ENCODE measurements at places on chromosomes 3 and 15. TPM values are rescaled to one million over a fixed set of nuclear protein-coding genes. Genes with fewer than 3 reads are reported as not detected.
A peak's percentile ranks its signal among the peaks of the same experiment; 100 is the strongest.

GRCh38 chr15:87781959-87782625 is 474.4 kb downstream of the NTRK3 start:
- no peak overlapping the region for H3K27ac ChIP-seq
- no peaks in the 10 kb centered on the region for H3K27me3 ChIP-seq
- no peaks in the 10 kb centered on the region for H3K36me3 ChIP-seq
- DNase-seq: no peak
- no peaks in the 10 kb centered on the region for H3K4me1 ChIP-seq

- H3K27me3 ChIP-seq: no peaks in the 10 kb centered on the region
- no peak for DNase-seq
- H3K27ac ChIP-seq: peak overlapping the region; percentile 78
- H3K4me3 ChIP-seq: peak overlapping the region; percentile 75
Measured at GRCh38 chr3:187750513-187751123, 5.3 kb upstream of the BCL6 start.

DNA sequence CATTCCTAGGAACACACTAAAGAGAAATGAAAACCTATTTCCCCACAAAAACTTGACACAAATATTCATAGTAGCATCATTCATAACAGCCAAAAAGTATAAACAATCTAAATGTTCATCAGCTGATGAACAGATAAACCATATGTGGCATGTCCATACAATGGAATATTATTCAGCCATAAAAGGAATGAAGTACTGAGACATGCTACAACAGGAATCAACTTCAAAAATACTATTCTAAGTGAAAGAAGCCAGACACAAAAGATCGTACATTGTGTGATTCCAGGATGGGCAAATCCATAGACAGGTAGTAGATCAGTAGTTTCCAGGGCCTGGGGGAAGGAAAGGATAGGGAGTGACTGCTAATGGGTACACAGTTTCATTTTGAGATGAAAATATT is 118.0 kb downstream of the GSK3B start:
- no peak for DNase-seq
- no peaks in the 10 kb centered on the region for H3K27me3 ChIP-seq
- H3K36me3 ChIP-seq: peaks cover 36% of the 10 kb centered on the region
- H3K4me1 ChIP-seq: peaks cover 5% of the 10 kb centered on the region

GRCh38 chr3:161263057-161263456 is 41.9 kb downstream of the NMD3 start:
- DNase-seq: no peak
- H3K27ac ChIP-seq: no peak overlapping the region
- H3K36me3 ChIP-seq: peaks cover 47% of the 10 kb centered on the region
- H3K27me3 ChIP-seq: no peaks in the 10 kb centered on the region
- no peak overlapping the region for H3K4me3 ChIP-seq

Gene TMIE
- total RNA-seq: 0.39 TPM

DNA sequence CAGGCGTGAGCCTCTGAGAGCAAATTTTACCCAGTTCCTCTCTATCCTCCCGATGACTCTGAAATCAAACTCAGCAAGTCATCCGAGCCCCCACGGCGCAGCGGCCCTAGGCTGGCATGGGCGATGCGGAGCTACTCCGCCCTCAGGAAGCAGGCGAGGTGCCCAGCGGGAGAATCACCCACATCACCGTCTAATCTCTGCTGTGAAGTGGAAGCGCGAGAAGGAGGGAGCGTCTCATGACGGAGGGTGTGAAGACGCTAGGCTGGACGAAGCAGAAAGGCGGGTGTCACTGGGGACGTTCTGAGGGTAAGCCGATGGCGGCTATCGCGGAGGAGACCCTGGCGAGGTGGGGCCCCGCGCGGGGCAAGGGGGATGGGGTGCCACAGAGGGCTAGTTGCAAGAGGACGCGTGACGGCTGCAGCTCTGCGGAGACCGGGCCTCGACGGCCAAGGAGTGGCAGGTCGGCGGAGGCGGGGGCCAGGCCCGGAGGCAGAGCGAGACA is 9.1 kb upstream of the GNAI2 start:
- peaks cover 40% of the 10 kb centered on the region for H3K4me1 ChIP-seq
- H3K27ac ChIP-seq: peak overlapping the region; percentile 88
- H3K4me3 ChIP-seq: peak overlapping the region; percentile 94
- no peaks in the 10 kb centered on the region for H3K36me3 ChIP-seq
- DNase-seq: peak; percentile 54
- peaks cover 5% of the 10 kb centered on the region for H3K27me3 ChIP-seq

Gene TRIM42
- total RNA-seq: not detected

DNA sequence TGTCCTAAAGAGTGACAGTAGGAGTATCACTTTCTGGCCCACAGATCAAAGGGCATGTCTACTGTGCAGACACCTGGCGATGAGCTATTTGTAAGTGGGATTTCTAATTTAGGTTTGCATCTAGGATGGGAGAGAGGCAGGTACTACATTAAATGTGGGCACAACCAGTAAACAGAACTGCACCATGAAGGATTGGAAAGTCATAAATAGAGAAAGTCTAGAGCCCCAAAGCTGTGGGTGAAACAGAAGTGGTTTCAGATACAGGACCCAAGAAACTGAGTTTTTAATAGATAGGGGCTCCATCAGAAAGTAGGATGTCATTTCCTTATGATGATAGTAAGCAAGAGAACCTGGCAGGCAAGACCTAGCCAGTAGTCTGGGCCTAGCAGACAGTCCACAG is 35.2 kb upstream of the SPPL2A start:
- no peaks in the 10 kb centered on the region for H3K27me3 ChIP-seq
- no peak overlapping the region for H3K4me3 ChIP-seq
- no peak for DNase-seq
- no peak overlapping the region for H3K27ac ChIP-seq
- no peaks in the 10 kb centered on the region for H3K36me3 ChIP-seq
- H3K4me1 ChIP-seq: no peaks in the 10 kb centered on the region

GRCh38 chr3:36197151-36197550 is 183.2 kb upstream of the STAC start:
- no peaks in the 10 kb centered on the region for H3K27me3 ChIP-seq
- DNase-seq: no peak
- no peak overlapping the region for H3K27ac ChIP-seq
- H3K36me3 ChIP-seq: no peaks in the 10 kb centered on the region
- H3K4me3 ChIP-seq: no peak overlapping the region

Gene LMAN1L
- total RNA-seq: 2.2 TPM

DNA sequence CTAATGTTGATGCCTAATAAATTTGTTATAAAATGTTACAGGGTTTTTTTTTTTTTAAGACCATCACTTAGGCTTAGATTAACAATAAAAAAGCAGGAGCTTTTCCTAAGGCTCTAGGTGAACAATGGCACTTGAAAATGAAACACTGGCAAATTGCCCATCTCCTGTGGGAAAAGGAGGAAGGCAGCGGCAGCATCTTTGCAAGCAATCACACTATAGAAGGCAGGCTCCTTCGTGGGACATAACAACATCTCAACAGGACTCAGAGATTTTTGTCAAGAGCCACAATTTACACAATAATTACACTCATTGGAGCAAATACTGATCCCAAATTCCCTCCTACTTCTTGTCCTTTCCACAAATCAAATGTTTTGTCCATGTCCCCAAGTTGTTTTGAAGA is 646.7 kb downstream of the ROBO2 start:
- H3K4me3 ChIP-seq: no peak overlapping the region
- no peak for DNase-seq
- no peaks in the 10 kb centered on the region for H3K27me3 ChIP-seq
- H3K4me1 ChIP-seq: no peaks in the 10 kb centered on the region
- H3K36me3 ChIP-seq: no peaks in the 10 kb centered on the region

DNA sequence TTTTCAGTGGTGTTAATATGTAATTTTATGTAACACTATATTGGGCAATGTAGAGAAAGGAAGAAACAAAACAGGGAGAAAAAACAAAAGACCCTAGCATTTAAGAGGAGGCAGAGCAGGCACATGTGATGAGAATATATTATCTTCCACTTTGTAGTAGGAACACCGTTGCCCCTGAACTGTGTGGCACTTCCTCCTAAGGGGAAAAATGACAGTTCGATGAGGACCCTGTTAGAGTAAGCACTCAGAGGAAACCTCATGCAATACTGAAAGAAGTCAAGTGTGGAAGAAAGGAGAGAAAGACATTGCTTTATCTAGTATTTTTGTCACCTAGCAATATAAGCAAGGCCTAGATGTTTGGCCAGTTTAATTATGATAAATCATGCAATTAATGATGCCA is 32.2 kb downstream of the ARPP21 start:
- H3K27ac ChIP-seq: no peak overlapping the region
- DNase-seq: no peak
- H3K36me3 ChIP-seq: no peaks in the 10 kb centered on the region
- peaks cover 3% of the 10 kb centered on the region for H3K4me1 ChIP-seq
- no peaks in the 10 kb centered on the region for H3K27me3 ChIP-seq

DNA sequence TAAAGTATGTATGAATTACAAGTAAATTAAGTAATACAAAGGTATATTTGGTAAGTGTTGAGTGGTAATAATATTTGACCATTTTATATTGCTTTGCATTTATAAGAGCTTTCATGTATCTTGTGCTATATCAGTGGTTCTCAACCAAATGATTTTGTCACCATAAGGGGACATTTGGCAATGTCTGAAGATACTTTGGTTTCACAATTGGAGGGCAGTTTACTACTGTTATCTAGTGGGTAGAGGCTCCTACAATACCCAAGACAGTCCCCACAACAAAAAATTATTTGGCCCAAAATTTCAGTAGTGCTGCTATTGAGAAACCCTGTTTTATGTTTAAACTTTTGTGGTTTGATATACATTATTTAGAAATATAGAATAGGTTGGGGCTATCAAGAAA is 14.6 kb downstream of the TRPC1 start:
- H3K27me3 ChIP-seq: no peaks in the 10 kb centered on the region
- no peak for DNase-seq
- H3K4me1 ChIP-seq: no peaks in the 10 kb centered on the region
- H3K27ac ChIP-seq: no peak overlapping the region
- no peaks in the 10 kb centered on the region for H3K36me3 ChIP-seq

Gene SI
- total RNA-seq: not detected

Gene GABRR3
- total RNA-seq: not detected

- no peaks in the 10 kb centered on the region for H3K27me3 ChIP-seq
- H3K4me3 ChIP-seq: no peak overlapping the region
- peaks cover 12% of the 10 kb centered on the region for H3K36me3 ChIP-seq
Measured at GRCh38 chr3:184158404-184158803, 3.2 kb downstream of the DVL3 start.

- DNase-seq: no peak
- peaks cover 3% of the 10 kb centered on the region for H3K27me3 ChIP-seq
- H3K4me1 ChIP-seq: no peaks in the 10 kb centered on the region
Measured at GRCh38 chr15:72162569-72162968, 35.0 kb downstream of the GRAMD2A start.

DNA sequence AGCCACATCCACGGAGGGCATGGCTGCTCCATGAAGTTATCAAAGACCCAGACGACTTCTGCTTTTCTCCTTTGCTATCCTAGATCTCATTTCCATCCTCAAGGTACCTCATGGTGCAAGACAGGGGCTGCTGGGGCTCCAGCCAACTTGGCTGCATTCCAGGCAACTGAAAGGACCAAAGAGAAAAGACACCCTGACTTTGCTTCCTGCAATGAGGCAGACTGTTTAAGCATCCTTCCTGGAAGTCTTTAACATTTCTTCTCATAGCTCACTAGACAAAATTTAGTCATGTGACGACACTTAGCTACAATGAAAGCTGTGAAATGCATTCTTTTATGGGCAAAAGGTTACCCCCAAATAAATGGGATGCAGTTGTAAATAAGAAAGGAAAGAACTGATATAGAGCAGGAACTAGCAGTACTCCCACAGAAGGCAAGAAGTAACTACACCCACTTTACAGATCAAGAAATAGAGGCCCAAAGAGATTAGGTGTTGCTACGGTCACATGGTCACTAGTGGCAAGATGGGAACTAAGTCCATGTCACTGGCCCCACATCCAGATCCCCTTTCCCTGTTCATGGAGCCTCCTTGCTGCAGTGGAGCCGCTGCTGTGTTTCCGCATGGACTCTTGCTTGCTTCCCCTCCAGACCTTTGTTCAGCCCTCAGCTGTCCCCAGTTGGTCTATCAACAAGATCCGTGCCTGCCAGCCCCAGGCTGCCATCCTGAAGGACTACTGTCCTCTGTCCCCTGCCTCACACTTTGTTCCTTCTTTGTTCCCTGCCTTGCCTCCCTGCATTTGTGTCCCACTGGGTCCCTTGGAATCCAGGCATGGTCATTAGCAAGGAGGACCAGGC is 107.0 kb downstream of the XXYLT1 start:
- H3K27me3 ChIP-seq: no peaks in the 10 kb centered on the region
- no peak overlapping the region for H3K27ac ChIP-seq
- no peaks in the 10 kb centered on the region for H3K36me3 ChIP-seq
- peaks cover 45% of the 10 kb centered on the region for H3K4me1 ChIP-seq
- no peak for DNase-seq

DNA sequence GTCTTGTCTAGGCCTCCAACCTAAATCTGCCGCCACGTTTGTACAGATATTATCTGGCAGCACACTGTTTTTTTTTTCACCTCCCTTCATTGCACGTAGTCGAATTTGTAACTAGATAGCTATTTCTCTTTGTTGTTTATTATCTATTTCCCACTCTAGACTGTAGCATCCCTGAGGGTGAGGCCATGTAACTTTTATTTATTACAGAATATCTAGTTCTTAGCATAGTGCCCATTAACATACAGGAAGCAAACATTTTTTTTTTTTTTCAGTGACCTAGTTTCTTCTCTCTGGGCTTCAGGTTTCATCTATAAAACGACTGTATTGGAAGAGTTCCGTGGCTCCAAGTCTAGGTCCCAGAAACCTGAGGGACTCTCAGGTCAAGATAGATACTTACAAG is 354.3 kb downstream of the FGF12 start:
- no peak overlapping the region for H3K27ac ChIP-seq
- H3K4me3 ChIP-seq: no peak overlapping the region
- no peaks in the 10 kb centered on the region for H3K4me1 ChIP-seq
- H3K27me3 ChIP-seq: no peaks in the 10 kb centered on the region

Gene SEMA6D
- total RNA-seq: not detected

GRCh38 chr3:99013077-99013476 is 111.6 kb upstream of the DCBLD2 start:
- peaks cover 14% of the 10 kb centered on the region for H3K4me1 ChIP-seq
- H3K4me3 ChIP-seq: no peak overlapping the region
- H3K27me3 ChIP-seq: no peaks in the 10 kb centered on the region
- no peaks in the 10 kb centered on the region for H3K36me3 ChIP-seq
- H3K27ac ChIP-seq: no peak overlapping the region
- DNase-seq: no peak

Gene GPR15
- 3.7 TPM for total RNA-seq

DNA sequence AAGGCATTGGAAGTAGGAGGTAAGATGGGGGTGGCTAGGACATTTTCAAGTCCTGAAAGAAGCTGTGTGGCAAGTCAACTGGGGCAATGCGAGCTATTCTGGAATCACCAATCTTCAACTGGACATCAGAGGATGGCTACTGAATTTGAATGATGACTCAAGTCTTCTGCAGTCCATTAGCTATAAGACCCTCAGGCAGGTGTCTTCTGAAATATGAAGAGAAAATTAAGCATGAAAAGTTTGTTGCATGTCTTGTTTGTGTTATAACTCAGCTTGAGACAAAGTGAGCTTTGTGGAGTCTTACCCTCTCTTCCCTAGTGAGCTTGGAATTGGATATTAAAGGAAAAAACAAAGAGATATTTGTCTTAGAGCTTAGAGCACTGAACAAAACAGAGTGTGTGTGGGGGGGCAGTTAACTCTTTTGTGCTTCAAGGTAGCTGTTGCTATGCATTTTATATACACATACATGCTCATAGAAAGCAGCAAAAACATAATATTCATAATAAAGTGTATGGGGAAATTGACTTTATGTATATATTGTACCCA is 979.1 kb downstream of the MCTP2 start:
- no peak for DNase-seq
- H3K27me3 ChIP-seq: no peaks in the 10 kb centered on the region
- no peak overlapping the region for H3K4me3 ChIP-seq
- no peak overlapping the region for H3K27ac ChIP-seq

- H3K27me3 ChIP-seq: no peaks in the 10 kb centered on the region
- H3K4me1 ChIP-seq: no peaks in the 10 kb centered on the region
- no peaks in the 10 kb centered on the region for H3K36me3 ChIP-seq
- no peak overlapping the region for H3K4me3 ChIP-seq
- no peak overlapping the region for H3K27ac ChIP-seq
Measured at GRCh38 chr15:100154338-100154737, 187.4 kb downstream of the ADAMTS17 start.

All from activated B cell treated with CpG ODN at 0.5 μM for 24 hours (primary cell).